Activated CD8-positive, alpha-beta memory T cell treated with anti-CD3 and anti-CD28 coated beads for 4 hours (primary cell): ENCODE measurements at places on chromosomes 2 and 18.

DNA sequence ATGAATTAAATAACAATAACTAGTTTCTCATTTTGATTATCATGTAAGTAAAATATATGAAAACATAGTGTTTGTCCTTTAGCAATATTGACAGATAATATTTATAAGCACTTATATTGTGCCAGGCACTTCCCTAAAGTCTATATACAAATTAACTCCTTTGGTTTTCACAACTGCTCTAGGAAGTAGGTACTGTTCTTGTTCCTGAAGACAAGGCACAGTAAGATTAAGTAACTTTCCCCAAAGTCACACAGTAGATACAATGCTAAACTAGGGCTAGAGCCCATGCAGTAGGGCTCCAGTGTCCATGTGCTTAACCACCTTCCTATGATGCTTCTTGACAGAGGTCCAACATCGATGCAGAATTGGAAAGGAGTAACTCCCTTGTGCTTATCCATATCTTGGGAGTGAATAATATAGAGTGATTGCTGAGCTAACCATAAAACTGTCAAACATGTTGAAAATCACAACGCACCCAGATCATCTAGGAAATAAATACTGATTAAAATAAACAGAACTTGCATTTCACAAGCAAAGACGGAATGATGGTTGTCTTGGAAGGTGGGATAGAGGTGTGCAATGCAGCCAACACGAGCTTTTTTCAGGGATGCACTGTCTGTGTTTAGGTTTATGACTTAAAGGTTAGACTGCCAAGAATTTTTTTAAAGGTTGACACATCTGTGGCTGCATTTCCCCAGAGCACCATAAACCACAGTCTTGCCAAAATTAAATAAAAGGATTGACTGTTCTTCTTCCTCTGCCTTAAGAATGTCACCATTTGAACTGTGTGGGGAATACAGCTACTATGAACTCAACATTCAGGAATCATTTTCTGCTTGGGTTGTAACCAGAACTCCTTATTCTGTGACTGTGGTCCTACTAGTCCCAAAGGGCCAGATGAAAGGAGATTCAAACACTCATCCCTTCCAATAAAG lies 80.8 kb downstream of the ANKRD44 start:
- no peak for DNase-seq

GRCh38 chr18:8174771-8175170 lies 434.5 kb upstream of the RAB12 start:
- no peak for DNase-seq

GRCh38 chr2:150732064-150732463 lies 244.6 kb upstream of the RND3 start:
- no peak for DNase-seq

DNA sequence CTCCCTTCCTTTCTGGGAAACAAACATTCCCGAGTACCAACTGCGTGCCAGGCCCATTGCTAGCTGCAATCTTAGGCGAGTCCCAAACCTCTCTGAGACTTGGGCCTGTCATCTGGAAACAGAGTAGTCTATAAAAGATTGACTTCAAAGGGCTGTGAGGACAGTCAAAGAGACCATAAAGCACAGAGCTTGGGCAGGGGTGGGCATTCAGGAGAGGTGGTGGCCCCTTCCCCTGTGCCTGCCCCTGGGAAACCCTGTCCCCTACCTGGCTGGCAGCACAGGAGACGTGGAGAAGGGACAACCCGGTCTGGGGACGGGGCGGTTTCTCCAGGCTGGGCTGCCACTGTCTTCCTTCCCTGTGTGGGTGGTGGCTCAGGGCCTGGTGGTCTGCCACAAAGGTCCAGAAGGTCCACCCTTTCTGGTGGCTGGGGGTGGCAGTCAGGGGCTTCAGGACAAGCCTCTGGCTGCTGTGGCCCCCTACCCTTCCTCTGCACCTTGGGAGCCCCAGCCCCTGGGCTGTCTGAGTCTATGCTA lies 33.9 kb upstream of the FOSL2 start:
- DNase-seq: no peak

GRCh38 chr2:9110346-9110884 lies 96.2 kb upstream of the ASAP2 start:
- DNase-seq: no peak

DNA sequence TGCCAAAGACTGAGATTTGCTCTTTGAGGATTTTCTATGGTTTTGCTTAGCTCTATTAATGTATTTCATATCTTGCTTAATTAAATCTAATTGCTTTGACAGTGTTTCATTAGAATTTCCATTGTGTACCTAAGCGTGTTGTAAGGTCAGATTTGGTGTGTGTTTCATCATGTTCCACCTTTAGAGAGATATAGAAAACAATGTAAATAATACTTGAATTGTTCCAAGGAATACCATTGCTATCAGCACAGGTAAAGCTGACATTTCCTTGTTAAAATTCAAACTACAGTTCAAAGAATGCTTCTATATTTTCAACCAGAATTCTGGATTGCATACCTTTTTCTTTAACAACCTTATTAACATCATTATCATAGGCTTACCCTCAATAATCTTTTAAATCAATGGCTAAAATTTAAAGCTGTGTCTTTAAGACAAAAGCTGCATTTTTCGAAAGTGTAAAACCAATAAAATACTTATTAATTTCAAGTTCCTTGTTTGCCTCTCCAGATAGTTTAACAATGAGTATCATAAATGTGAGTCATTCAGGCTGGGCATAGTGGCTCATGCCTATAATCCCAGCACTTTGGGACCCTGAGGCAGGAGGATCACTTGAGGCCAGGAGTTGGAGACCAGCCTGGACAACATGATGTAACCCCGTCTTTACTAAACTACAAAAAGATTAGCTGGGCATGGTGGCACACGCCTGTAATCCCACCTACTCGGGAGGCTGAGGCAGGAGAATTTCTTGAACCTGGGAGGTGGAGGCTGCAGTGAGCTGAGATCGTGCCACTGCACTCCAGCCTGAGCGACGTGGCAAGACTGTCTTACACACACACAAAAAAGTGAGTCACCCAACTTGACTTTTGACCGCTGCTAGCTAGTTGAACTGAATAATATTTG lies 188.0 kb upstream of the PKDCC start:
- no peak for DNase-seq

- no peak for DNase-seq
These were observed 71.8 kb downstream of the NUP35 start for GRCh38 chr2:183195998-183196409.

GRCh38 chr18:61400716-61401115 lies 67.5 kb downstream of the CDH20 start:
- no peak for DNase-seq

GRCh38 chr2:237199577-237199976 lies 113.9 kb downstream of the COPS8 start:
- no peak for DNase-seq

DNA sequence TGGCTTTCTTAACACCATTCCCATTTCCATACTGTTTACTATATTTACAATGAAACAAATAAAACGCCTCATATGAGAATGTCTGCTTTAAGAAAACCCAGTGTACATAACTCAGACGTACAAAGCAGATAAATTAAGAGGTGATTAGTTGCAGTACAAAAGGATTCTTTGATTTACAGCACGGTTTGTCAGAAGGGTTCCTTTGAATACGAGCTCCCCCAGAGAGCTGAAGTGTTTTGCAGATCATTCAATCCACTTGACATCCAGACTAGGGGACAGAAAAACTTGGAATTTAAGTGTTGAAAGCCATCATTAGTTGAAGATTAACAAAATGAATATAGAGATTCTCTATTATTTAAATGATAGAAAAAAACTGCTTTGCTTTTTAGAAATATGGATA lies 72.5 kb downstream of the RAPGEF4 start:
- DNase-seq: no peak

DNA sequence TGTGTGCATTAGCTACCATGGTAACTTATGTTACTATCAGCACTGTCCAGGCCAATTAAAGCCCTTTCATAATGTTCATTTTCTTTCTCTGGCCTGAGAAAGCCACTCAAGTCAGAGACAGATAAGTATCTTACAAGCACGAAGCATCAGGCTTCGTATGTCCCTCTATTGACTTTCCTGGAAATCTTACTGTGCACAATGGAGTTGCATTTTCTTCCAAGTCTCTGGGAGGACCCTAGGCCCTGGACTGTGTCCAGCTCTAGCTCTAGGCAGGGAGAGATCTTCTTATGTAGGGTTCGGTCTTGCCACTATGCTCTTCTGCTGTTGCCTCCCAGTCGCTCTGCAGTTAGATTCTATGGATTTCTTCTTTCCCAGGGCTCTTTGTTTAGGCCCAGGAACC lies 40.0 kb upstream of the ITGA6 start:
- DNase-seq: no peak

DNA sequence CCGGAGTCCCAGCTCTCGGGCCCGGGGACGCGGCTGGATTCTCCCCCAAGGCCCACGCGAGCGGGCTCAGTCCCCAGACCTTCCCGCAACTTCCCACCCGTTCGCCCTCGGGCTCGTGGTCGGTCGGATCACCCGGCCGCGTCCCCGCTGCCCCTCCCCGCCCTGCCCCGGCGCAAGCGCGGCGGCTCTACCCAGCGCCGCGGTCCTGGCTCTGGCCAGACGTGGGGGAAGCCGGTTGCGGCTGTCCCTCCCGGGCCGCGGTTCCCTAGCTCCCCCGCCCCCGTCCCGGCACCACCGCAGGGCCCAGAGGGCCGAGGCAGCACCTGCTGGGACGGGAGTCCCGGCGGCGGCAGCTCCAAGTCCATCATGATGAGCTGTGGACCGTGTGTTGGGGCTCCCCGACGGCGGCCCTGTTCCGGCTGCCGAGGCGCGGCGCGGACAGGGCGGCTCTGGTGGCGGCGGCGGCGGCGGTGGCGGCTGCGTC lies 276 bp downstream of the NFE2L2 start:
- peak; percentile 14 for DNase-seq

DNA sequence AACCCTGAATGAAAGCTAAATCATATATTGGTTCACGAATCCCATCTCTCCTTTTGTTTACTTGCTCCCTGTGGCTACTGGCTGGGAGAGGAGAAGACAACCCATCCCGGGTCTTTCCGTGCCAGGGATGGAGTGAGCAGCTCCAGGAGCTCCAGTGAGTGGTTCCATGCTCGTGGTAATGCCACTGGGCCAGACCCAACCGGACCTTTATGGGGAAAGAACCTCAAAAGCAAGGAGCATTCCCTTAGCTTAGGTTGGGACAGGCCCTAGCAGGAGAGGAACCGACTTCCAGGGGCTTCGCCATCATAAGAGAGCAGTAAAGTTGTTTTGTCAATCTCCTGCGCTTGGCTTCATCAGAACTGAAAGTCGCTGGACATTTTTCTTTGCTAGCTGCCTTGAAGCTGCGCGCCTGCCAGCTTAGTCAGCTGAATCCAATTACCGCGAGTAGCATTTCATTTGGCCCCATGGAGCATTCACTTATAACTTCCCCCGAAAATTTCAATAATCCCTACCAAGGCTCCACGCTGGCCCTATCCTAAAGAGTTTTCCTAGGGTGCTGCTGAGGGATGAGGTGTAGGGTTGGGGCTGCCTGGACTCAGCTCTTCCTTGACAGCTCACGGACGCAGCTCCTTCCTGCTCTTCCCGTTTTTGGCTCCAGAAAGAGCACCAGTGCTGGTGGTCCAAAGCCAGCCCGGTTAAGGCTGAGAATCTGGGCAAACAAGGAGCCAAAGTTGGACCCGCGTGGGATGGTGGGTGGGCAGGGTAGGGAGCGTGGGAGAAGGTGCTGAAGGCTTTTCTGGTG lies 4.9 kb downstream of the HOXD3 start:
- no peak for DNase-seq

GRCh38 chr18:72908181-72908580 lies 40.4 kb upstream of the NETO1 start:
- no peak for DNase-seq

DNA sequence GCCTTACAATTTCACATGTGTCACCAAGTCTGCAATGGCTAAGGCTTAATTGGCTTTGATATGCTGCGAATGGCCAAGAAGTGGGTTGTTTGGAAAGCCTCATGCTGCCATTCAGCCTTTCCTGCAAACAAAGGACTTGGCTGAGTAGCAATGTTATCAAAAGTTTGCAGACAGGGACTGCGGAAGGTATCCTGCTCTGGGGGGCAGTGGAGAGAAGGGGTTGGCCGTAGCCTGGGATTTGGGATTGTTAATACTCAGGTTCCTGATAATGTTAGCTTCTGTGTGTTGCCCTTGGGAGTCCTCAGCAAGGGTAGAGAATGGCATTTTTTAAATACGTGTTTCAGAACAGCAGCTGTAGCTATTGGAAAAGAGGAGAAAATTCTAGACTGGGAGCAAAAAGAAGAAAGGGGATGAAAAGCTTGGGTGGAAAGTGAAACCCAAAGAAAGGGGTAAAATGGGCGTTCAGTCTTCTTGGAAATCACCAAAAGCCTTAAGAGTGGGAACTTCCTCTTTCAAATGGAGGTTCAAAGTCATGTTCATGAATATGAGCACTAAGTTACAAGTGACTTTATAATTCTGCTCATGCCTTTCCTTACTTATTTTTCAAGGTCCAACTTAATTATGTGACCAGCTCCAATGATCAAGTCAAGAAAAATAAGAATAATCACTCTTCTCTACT lies 325.1 kb downstream of the RNF144A start:
- no peak for DNase-seq

- DNase-seq: no peak
These were observed 71.4 kb upstream of the ITGB6 start for GRCh38 chr2:160271171-160272086.
